ENCODE measurements at places on chromosomes 4 and X. TPM values are rescaled to one million over a fixed set of nuclear protein-coding genes. Genes with fewer than 3 reads are reported as not detected.

MEPE gene
- total RNA-seq = not detected

GRCh38 chr4:109051054-109051453 is 251.4 kb downstream of the COL25A1 start:
- DNase-seq = no peak

DNA sequence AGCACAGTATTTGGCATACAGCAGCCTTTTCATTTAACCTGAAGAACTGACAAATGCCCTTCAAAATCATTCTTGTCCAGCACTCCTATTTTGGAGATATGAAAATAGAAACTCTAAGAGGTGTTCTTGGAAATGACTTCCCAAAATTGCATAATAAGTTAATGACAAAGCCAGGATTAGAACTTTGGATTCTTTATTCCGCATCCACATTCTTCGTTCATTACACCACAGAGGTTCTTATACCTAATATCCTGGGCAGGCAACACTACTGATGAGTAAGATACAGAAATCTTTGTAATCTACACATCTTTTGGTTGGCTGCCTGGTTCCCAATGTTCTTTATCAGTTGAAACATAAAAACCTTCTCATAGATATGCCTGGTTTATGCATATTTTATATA is 5.9 kb downstream of the COL25A1 start:
- no peak for DNase-seq

CT83 gene
- not detected for total RNA-seq

GRCh38 chrX:13966793-13967125 is 62.9 kb downstream of the GEMIN8 start:
- DNase-seq = no peak

GRCh38 chr4:73945674-73946449 is 36.0 kb downstream of the PF4 start:
- DNase-seq = no peak

- no peak for DNase-seq
These were observed 763 bp downstream of the CASK start for GRCh38 chrX:41922431-41923151.

- DNase-seq = no peak
These were observed 6.4 kb downstream of the FAM200B start for GRCh38 chr4:15688051-15688450.

RS1 gene
- total RNA-seq = not detected

MFAP3L gene
- total RNA-seq = 1.6 TPM

MAGEB2 gene
- not detected for total RNA-seq

DNA sequence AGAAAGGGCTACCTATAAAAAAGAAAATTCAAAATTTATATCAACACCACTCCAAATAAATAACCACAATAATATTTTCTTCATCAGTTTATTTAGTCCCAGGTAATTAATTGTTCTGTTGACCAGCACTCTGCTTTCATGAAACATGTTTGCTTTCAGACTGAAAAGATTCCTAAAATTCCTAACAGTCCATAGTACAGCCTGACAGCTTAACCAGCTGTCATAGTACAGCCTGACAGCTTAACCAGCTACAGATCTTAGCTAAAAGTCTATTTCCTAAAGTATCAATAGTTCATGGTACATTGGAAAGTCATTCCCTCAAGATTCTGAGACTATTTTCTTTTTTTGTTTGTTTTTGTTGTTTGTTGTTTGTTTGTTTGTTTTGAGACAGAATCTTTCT is 144.1 kb upstream of the DDX53 start:
- no peak for DNase-seq

DMRTC1 gene
- total RNA-seq = not detected

CENPI gene
- 3.4 TPM for total RNA-seq

SHOX gene
- not detected for total RNA-seq

- no peak for DNase-seq
These were observed 80.7 kb downstream of the SYNPO2 start for GRCh38 chr4:118969359-118969758.

ABLIM2 gene
- 0.99 TPM for total RNA-seq

DNA sequence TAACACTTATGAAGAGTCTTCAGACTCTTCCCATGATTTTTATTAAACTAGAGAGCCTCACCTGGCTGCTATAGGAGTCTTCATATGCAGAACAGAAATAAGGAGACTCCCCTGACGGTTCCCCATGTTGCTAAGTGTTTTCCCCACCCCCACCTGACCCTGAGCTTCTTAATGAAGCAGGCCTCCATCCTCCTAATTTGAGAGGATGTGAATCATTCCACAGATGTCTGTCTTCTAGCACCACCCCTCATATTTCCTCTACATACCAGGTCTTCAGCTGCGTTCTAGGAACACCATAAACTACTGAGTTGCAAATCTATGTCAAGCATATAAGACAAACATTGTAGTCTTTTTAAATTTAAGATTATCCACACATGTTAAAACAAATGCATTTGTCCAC is 36.9 kb downstream of the RP2 start:
- no peak for DNase-seq

DNA sequence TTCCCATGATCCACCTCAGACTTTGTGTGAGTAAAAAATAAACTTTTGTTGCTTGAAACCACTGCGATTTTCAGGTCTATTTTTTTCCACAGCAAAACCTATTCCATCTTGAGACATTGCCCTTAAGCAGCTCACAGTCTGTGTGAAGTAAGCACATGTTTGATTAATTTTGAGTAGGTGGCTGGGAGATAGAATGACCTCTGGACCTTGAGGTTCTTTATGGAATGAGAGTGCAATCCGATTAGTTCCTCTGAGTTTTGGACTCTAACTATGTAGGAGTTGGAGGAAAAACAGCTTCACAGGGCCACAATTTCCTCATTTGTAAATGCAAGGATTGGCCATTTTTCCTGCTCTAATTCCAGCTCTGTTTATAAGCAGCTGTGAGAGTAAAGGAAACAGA is 234.1 kb upstream of the IGFBP7 start:
- no peak for DNase-seq

HHIP gene
- total RNA-seq = 143 TPM

ZNF182 gene
- 2.2 TPM for total RNA-seq
